ENCODE measurements at places on chromosomes 11 and 22.
A peak's percentile ranks its signal among the peaks of the same experiment; 100 is the strongest.

GRCh38 chr22:27420817-27421361, 380.7 kb downstream of the MN1 start:
- DNase-seq: peak; percentile 99

- DNase-seq: no peak
These were observed 29.9 kb downstream of the MED15 start for GRCh38 chr22:20537325-20537756.

DNA sequence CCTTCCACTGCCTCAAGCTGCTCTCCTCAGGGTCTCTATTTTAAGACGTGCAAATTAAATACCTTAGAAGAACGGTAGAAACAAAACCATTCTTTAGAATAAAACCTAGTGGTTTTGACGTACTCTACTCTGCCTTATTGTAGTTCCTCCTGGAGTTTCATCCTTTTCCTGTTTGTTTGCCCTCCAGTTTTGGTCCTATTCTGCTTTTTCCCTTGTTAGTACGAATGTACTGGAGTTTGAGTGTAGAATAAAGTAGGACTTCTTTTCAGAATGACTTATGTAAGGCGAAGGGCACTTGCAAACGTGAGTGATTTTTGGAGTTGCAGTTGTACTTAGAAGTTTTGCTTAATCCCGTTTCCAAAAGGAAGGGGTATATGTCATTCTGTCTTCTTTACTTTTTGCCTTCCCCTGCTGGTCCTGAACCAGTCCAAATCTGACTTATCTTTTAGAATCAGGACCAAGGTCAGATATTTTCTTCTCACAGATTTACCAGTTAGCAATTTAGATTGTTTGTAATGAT, 1.4 kb downstream of the SIK2 start:
- no peak for DNase-seq

GRCh38 chr22:29689206-29689879, 30.5 kb upstream of the CABP7 start:
- DNase-seq: no peak

DNA sequence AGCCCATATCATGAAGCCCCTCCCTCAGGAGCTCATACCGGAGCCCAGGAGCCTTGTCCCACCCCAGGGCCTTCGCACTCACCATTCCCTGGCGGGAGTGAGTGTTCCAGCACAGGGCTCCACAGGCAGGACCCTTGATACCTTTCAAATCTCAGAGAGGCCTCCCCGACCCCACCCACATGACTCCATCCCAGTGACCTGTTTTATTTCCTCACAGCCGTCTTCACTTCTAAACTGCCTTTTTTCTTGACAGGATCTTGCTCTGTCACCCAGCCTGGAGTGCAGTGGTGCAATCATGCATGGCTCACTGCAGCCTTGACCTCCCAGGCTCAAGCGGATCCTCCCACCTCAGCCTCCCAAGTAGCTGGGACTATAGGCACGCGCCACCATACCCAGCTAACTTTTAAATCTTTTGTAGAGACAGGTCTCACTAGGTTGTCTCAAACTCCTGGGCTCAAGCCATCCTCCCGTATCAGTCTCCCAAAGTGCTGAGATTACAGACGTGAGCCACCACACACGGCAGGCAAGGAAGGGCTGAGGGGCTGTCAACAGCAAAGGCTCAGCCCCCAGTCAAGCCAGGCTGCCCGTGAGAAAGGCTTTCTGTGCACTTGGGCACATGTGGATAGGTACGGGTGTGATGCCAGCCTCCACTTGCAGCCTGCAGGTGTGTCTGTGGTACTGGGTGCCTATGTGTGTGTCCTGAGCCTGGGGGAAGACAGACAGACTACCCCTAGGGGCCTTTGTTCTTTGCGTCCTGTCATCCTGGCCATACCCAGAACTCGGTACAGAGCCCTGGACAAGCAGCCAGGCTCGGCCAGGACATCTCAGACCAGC, 9.3 kb downstream of the RPL3 start:
- DNase-seq: peak; percentile 74

DNA sequence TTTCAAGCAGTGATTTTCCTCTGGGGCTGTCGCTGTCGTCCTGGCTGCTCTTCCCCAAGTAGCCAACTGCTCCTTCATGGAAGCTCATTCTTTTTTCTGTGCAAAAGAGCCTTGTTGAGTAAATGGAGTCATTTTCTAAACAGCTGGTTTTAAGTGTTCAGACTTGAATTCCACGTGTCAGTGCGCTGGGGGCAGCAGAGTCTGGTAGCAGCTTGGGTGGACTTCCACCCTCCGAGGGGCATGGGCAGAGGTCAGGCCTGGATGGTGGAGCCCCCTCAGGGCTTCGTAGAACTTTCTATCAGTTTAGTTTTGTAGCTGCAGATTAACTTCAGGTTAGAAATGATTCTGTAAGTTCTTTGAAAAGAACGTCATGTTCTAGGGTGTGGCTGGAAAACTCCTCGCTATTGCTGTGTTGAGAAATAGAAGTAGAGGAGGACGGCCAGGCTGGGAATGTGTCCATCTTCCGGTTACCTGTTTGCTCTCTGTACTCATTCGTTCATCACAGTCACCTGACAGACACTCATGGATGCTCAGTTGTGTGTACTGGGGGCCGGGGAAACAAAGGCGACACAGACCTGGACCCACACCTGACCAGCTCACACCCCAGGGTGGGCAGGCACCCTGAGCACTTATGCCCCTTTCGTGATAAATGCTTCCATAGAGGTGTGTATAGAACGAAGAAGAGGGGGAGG, 270.7 kb downstream of the TBC1D22A start:
- no peak for DNase-seq
